ENCODE measurements at places on chromosomes 2 and 18.

- no peak for DNase-seq
These were observed 33.2 kb downstream of the ANKRD29 start for GRCh38 chr18:23629444-23629946.

DNA sequence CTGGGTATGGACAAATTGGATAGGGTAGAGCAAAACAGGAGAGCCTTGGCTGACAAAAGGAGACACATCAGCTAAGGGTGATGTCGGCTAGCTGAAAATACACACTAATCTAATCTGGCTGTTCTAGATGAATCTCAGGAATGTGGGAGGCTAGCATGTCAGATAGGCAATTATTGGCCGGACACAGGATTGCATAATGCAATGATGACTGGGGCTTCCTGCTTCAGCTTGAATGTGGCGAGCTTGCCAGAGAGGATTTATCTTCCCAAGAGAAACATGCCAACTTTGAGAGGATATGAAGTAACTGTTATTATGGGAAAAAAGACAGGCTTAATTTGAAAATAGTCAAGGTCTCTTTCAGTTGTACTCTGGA lies 102.4 kb downstream of the TRIB2 start:
- DNase-seq: no peak

DNA sequence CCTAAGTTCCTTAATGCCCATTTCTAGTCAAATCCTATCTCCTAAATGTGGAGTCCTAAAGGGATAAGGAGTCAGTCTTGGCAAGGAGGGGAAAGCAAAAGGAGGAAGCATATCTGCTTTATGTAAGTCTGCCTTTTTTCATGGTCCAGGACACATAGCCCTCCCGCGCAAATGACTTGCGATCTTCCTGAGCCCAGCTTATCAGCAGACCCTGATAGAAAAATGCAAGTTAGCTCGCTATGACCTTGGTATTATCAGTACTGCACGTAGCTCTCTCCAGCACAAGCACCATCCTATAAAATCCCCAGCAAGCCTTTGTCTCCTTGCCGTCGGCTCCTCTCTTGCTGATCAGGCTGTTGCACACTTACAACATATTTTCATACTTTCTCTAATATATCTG lies 281.4 kb upstream of the KCNH7 start:
- DNase-seq: no peak

DNA sequence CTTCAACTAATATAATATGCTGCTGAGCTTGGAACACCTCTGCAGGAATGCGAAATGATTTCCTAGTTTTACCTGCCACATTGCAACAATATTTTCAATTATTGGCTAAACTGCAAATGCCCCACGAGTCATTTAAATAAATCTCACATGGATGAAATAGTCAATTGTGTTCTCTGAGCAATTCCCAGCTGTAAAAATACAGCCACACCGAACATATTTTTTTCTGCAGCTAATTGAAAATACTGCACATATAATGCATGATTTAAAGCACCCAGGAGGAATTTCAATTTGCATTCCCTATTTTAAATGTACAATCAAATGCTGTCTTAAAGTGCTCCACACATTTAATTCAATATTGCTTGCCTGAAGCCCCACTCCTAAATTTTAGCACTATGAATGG lies 18.6 kb downstream of the SERPINE2 start:
- no peak for DNase-seq

DNA sequence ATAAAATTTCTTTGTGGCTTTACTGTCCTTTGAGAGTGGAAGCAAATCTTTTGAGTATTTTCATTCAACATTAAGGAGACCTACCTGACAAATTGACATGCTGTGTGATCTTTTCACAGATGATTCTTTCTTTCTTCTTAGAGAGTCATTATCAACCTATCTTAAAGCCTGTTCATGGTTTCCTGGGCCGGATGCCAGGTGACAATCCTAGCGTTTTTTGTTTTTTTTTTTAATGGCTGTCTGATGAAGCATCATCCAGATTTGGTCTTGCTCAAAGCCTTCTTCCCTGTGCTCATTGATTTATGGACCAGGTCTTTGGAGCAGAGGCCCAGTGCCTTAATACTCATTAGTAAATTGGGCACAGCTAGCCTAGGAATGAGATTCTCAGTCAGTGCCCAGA lies 9.8 kb upstream of the MGAT5 start:
- no peak for DNase-seq

DNA sequence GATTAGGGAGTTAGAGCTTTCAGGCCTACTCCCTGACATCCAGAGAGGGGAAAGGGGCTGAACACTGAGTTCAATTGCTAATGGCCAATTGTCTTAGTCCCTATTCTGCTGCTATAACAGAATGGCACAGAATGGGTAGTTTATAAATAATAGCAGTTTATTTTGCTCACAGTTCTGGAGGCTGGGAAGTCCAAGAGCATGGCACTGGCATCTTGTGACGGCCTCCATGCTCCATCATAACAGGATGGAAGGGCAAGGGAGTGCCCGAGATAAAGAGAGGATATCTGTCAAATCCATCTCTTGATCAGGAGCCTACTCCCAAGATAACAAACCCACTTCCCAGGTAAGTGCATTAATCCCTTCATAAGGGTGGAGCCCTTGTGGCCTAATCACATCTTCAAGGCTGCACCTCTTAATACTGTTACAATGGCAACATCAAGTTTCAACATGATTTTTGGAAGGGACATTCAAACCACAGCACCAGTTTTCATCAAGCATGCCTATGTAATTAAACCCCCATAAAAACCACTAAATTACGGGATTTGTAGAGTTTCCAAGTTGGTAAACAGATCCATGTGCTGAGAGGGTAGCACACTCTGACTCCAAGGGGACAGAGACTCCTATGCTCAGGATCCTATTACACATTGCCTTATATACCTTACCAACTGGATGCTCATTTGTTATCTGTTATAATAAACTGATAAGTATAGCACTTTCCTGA lies 44.6 kb downstream of the BAZ2B start:
- DNase-seq: no peak

- DNase-seq: no peak
These were observed 44.0 kb downstream of the RPRD1A start for GRCh38 chr18:36023336-36023735.

- DNase-seq: no peak
These were observed 18.2 kb upstream of the HES6 start for GRCh38 chr2:238257786-238258700.

GRCh38 chr2:215826838-215827441 lies 186.4 kb downstream of the MREG start:
- no peak for DNase-seq

- no peak for DNase-seq
These were observed 112.1 kb downstream of the DTNB start for GRCh38 chr2:25561136-25561850.

- no peak for DNase-seq
These were observed 15.1 kb downstream of the KLF11 start for GRCh38 chr2:10058251-10059015.

GRCh38 chr2:105438104-105438929 lies 39.5 kb upstream of the FHL2 start:
- no peak for DNase-seq

- DNase-seq: no peak
These were observed 202.3 kb downstream of the KCNH7 start for GRCh38 chr2:162636206-162636728.

DNA sequence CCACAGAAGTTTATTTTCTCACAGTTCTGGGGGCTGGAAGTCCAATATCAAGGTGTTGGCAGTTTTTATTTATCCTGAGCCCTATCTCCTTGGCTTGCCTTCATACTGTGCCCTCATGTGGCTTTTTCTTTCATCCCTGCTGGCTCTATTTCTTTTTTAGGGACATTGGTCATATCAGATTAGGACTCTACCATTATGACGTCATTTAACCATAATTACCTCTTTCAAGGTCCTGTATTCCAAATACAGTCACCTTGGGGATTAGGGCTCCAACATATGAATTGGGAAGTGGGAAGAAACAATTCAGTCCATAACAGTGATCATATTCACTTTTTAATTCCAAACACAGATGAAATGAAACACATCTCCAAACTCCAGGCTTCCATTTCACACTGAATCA lies 286.0 kb downstream of the SUCLG1 start:
- DNase-seq: no peak

GRCh38 chr2:168517816-168518215 lies 61.7 kb downstream of the CERS6 start:
- no peak for DNase-seq

- no peak for DNase-seq
These were observed 34.9 kb downstream of the DNMT3A start for GRCh38 chr2:25306777-25307368.

DNA sequence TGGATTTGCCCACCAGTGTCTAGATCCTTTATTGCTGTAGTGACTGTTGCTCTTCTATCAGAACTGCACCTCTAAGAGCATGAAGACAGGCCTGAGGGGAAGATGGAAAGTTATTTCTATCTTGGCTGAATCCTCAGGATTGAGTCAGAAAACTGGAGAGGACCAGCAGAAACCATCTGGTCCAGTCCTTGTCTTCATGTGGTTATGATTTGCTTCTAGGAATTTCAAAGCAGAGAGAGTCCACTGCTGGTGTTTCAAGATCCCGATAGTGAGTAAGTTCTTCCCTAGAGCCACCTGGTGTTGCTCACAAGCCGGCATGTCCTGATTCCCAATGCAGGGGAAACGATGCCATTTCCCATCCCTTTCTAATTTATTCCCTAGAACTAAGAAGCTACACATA lies 84.2 kb downstream of the NCKAP5 start:
- DNase-seq: no peak

- no peak for DNase-seq
These were observed 65.2 kb upstream of the SNTG2 start for GRCh38 chr2:885230-886071.

- DNase-seq: no peak
These were observed 334.5 kb downstream of the ARHGAP15 start for GRCh38 chr2:143463719-143464118.

- no peak for DNase-seq
These were observed 62.2 kb downstream of the MFSD6 start for GRCh38 chr2:190470256-190470826.

DNA sequence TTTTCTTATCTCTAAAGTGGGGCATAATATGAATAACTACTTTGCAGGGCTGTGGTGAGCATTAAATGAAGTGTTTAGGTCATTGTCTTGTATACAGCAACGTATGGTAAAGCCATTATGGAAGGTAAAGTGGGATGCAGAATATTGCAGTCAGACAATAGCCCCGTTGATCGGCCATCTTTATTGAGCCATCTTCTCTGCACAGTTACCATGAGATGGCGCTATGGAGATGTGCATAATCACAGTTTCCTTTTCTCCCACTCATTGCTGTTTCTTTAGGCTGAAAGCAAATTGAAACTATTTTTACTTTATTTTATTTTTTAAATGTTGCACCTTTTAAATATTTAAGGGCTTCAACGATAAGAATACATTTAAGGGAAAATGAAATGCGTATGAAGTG lies 108.9 kb downstream of the THSD7B start:
- no peak for DNase-seq

GRCh38 chr2:133720429-133720828 lies 152.2 kb upstream of the NCKAP5 start:
- DNase-seq: no peak

DNA sequence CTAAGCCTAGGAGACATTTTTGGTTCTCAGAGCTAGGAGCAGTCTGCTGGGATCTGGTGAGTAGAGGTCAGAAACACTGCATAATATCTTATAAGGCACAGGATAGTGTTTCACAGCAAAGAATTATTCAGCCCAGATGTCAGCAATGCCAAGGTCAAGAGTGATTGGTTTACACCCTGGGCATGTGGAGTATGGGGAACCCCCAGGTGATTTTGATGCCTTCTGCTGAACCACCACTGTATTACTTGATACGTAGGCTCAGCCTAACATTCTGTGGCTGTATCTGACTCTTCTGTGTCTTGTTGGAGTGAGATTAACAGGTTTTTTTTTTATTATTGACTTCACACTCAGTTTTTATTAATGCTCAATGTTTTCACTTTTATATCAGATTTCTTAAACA lies 6.0 kb downstream of the DDX18 start:
- DNase-seq: no peak

DNA sequence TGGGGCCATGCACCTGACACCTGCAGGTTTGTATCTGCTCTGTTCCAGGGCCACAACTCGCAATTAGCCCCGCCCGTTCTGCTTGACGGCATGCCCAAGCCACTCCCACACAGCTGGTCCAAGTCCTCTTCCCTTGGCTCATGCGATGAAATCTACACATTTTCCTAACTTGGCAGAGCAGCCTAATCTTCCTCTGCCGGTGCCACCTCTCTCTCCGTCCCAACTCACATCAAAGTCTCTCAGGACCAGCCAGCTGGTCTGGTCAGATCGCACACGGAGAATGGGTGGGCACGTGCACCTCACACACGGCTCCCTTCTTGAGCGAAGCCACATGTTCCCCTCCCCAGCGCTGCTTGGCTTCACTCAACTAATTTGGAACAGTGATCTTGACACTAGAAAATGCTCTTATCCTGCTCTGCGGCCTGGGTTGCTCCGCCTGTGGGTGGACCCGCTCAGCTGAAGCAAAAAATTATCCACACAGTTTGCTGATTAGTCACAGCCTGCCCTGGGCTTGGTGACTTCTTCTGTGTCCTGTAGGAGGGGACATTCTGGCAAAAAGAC lies 176.7 kb downstream of the NRP2 start:
- no peak for DNase-seq

- no peak for DNase-seq
These were observed 17.8 kb upstream of the KLF7 start for GRCh38 chr2:207183506-207183905.

GRCh38 chr2:221961561-221961960 lies 337.2 kb downstream of the PAX3 start:
- DNase-seq: no peak

DNA sequence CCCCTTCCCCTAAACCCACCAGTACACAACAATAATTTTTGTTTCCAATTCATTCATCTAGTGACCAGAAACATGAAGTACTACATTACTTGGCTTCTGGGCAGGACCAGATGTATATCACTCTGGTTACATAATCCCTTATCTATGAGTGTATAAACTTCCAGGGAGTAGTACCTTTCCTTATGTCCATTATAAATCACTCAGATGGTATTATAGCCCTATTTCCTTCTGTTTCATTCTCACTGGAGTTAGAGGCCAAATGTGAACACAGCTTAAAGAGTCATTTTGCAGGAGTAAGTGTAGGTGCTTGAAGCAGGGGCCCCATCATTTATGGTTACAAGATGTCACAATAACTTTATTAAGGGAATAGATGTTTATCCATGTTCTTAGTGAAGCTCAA lies 894.4 kb upstream of the NXPH2 start:
- no peak for DNase-seq

- DNase-seq: no peak
These were observed 125.6 kb upstream of the CDCA7 start for GRCh38 chr2:173229086-173229485.

Measured in activated gamma-delta T cell treated with Interleukin-2 at 50 U/mL for 16 hours (primary cell).